ENCODE measurements at places on chromosomes 2 and 18.

- DNase-seq, result no peak
These were observed 946.9 kb upstream of the SOX11 start for GRCh38 chr2:4745056-4745991.

DNA sequence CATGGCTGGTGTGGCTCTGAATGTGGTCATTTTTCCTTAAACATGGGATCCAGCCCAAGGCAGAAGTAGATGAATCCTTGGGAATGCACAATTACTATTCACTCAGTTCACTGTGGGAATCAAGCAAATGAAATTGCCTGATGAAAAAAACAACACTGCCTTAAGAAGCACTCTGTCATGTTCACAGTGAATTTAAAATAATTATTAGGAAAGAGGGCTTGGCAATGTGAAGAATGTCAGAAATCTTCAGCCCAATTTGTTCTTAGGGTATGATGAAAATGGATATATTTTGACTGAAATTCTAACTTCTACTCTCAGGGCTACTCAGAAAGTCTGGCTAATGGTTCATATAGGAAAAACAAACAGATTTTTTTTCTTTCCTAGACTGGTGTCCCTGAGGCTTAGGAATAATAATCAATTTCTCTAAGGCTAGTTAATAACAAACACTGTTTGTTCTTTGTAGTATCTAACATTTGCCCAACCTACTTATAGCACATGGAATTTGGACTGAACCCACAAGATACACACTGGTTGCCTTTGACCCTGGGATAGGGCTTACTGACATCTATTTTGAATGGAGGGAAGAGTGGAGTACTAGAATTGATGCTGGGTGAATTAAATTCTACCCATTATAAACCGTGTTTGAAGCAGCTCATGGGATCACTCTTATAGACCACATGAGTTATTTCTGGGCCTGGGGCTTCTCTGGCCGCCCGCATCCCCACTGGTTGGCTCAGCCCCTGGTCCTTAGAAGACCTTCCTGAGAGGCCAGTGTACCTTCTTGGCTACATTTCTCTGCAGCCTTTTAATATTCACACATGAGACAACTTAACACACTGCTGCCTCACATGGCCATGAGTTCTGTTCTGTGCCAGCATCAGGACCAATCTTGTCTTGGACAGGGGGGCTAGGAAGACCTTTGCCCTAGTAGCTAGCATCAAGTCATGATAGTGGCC is 8.3 kb upstream of the MRPL33 start:
- no peak for DNase-seq

DNA sequence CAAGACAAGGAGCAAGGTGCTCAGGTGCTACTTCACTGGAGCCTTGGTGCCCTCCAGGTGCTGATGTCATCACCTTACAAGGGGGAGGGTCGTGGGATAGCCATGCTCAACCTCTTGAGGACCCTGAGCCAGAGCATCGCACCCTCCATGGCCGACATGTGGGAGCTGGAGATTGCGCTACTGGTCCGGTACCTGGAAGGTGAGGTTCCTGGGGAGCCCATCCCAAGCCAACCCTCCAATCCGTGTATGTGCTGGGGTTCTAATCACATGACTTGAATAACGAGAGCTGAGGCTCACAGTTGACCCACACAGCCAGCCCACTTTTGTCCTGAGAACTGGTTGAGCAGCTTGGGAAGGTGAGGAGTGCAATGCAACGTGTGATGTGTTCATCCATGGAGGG is 25.9 kb downstream of the MROH2A start:
- DNase-seq, result no peak

- DNase-seq, result no peak
These were observed 231.4 kb upstream of the RGPD4 start for GRCh38 chr2:107595285-107595684.

DNA sequence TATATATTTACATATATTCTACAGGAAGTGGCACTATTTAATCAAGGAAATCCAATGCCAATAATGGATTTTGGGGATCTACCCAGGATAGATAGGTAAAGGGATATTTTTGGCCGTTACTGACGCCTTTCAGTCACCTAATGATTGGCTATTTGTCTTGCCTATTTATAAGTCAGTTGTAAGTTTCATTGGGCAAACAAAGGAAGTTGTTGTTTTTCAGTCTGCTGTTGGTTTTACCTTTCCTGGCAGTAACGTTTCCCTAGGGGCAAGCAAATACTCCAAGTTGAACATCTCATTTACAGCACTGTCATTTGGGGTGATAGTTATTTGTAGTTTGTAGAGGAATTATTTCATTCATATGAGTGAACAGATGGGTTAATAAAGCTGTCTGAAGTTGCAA is 17.0 kb upstream of the LANCL1 start:
- DNase-seq, result no peak

Measured in ACHN (cell line).